BJ (cell line): ENCODE measurements at places on chromosomes 7 and 10.

GRCh38 chr7:50336894-50337703 is 32.6 kb downstream of the IKZF1 start:
- no peak for DNase-seq

- no peak for DNase-seq
Measured at GRCh38 chr10:17229717-17229966, 1.6 kb downstream of the VIM start.

DNA sequence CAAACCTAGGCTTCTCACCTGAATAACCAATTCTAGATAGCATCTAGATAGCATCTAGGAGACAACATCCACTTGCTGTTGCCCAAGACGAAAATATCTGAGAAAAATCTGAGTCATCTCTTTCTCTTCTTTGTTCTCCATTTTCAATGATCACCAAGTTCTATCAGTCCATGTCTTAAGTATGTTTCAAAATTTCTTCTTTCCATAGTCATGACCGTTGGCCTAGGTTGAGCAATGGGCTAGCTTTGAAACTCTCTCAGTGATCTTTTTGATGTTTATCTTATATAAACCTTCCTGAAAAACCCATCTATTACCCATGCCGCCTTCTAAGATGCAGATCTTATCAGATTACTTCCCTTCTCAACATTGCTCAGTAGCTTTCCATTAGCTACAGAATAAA is 23.4 kb upstream of the CASD1 start:
- no peak for DNase-seq

GRCh38 chr10:50396491-50397311 is 145.4 kb upstream of the ASAH2 start:
- DNase-seq, result no peak

DNA sequence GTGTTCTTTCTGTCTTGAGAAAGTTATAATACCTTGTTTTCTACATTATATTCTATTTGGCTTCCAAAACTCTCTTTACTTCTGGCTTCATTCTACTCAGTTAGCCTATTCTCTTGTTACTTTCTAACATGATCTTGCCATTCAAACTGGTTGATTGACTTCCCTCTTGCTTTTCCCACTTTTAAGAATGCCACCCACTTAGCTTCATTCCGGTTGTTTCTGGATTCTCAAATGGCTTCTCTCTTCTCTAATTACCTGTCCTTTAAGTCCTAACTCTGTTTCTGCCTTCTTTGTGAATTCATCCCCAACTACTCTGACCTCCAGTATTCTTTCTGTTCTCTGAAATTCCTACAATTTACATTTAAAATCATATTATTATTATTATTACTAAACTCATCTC is 52.0 kb downstream of the ANKIB1 start:
- DNase-seq, result no peak

GRCh38 chr7:124152859-124153692 is 120.2 kb upstream of the TMEM229A start:
- DNase-seq, result no peak

DNA sequence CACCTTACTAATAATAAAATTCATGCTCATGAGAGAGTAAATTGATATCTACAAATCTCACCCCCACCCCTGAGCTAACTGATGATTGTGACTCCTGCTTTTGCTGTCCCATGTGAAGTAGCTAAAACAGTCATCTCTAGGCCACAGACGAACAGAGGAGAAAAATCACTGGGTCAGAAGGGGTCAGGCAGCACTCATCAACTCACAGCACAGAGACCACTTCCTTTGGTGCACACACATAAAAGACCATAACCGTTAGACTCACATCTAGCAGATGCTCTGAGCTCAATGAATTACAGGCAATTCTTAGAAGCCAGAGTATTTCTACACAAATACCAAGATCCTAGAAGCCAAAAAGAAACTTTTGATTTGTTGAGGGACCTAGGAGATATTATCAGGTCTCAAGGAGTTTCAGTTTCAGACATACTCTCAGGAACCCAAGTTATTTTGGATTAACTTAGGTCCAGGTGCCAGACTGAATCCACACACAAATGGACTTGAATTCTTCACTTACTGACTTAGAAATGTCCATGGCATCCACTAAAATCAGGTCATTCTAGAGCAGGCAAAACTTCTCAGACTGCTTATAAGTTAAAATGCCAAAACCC is 65.0 kb upstream of the TES start:
- DNase-seq, result no peak

DNA sequence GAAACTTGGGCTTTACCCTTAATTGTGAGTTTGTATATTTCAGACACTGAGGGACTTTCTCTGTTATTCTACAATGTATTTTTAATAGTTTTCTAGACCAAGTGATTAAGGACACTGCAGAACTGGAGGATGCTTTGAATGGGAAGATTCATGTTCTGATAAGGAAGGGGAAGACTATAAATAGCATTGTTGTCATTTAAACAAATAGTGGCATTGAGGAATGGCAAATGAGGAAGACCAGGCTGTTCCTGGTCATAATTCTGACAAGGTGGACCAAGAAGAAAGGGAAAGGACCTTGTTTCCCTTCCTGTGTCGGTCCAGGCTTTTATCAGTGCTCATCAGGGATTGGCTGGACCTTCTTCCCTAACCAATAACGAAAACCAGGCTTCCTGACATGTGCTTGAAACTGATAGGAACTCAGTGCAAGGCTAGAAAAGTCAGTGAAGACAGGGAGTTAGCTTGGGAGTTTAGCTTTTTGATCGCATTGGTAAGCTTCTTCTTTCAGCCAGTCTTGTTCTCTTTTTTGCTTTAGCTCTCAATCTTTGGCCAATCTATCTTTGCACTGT is 116.2 kb downstream of the ITGA8 start:
- DNase-seq, result no peak

GRCh38 chr7:3725155-3726059 is 424.4 kb downstream of the SDK1 start:
- DNase-seq, result no peak

DNA sequence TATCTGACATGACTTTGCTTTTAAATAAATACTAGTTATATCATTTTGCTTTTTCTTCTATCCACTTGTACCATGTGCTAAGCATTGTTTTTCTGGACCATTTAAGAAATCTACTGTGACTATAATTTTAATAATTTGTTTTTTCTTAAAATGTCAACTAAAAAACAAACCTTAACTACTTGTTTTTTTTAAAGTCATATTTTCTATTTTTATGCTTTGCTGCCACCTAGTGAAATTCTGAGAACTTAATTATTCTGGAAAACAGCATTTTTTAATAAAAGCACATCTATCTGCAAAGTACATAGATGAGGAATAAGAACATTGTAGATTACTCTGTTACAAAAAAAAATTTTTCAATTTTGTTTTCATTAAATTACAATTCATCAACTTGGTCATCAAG is 47.4 kb downstream of the ORC5 start:
- no peak for DNase-seq

DNA sequence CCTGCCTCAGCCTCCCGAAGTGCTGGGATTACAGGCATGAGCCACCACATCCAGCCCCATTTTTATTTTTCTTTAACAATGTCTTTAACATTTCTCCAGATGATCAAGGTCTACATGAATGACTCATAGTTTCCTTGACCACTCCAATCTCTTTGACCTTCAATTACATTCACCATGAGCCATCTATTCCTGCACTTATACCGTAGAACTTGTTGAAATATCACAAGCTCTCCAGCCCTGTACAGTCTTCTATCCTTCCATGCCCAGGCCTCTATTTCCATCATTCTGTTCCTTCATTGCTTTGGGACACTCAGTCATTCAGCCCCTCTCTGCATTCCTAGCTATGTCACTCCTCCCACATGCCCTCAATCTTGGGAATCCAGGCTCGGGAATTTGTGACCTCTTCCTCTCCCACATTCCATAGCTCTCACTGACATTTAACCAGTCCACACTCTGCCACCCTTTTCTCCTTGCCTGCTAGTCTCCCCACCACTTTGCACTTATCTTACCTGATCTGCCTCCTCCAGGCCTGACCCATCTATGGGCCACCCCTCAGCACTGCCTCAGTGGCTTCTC is 151.8 kb upstream of the STK17A start:
- no peak for DNase-seq

DNA sequence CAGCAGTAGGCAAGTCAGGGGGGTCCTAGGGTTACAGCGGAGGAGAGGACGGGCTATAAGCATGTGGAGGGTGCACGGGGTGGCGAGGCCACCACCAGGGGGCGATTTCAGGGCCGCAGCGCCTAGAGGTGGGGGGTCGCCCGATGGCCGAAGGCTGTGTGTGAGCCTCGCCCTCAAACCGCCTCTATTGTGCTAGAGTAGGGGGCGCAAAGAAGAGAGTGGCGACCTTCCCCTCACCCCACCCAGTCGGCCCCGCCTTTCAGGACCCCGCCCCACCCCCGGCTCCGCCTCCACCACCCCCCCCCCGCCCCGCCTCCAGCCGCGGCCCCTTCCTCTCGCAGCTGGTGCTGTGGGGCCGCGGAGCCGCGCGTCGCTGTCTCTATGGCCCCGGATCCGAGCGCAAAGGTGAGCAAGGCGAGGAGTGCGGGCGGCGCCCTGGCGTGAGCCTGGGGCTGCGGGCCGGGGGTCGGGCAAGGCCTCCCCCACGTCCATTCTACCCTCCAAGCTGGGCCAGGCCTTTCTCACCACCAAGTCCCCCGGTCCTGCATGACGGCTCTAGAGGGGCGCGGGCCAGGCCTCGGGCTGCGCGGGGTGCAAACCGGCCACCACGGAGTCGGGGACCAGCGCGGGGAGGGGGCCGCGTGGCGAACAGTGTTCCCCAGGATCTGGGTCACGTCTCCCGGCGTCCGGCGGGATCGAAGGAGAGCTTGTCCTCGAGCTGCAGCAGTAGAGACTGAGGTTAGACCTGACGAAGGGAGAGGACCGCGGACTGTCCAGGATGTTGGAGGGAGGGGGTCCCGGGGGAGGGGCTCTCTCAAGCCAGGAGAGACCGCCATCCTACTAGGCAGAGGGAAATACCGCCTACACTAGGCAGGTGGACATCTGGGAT is at the start of gene SEMA4G:
SEMA4G (plus strand) TSS at position 318 of the 889 bp plus-strand sequence. CDS start 3,409 bp downstream, outside the sequence.
- DNase-seq, result no peak

- no peak for DNase-seq
Measured at GRCh38 chr7:45701701-45702510, 127.7 kb downstream of the ADCY1 start.

GRCh38 chr7:72538856-72539255 is 126.7 kb upstream of the CALN1 start:
- DNase-seq, result no peak

GRCh38 chr7:138276891-138277290 is 183.2 kb upstream of the TRIM24 start:
- DNase-seq, result no peak

DNA sequence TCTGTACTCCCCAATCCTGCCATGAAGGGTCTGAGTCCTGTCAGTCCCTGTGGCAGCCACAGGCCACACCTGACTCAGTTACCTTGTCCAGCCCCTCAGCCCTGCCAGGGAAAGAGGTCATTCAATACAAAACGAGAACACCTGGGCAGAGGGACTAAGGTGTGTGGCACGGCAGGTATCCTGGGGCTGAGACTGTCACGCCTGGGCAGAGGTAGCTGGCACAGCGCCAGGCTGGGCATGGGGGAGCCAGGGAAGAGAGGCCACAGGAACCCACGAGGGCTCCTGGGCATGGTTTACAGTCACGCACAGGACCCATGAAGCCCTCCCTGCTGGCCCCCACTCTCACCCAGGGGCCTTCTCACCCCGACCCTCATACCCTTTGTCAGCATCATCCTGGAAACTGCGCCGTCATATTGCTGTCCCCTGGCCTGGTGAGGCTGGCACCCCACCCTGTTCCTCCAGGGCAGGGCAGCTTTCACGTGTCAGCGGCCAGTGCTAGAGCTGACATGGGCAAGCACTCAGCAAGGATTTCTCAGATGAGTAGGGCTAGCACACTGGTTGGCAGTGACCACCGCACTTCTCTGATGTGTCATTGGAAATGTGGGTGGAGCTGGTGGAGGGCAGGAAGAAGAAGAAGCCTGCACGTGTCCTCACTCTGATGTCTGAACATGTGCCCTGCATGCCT is 42.7 kb downstream of the LRRC18 start:
- no peak for DNase-seq

DNA sequence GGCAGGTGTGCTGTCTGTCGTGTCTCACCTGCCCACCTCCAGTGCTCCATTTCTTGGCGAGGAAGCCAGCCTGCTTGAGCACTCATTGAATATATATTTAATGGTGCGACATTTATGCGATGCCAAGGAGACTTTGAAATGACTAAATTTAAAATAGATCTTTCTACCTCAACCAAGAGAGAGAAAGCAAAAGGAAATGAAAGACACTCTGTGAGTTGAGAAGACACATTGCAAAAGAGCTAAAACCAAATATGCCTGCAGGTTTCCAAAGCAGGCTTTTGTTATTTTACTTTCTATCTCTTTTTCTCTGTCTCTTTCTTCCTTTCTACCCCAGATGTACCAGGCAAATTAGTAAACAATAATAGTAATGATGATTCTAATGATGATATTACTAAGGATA is 53.6 kb upstream of the AOAH start:
- DNase-seq, result no peak

DNA sequence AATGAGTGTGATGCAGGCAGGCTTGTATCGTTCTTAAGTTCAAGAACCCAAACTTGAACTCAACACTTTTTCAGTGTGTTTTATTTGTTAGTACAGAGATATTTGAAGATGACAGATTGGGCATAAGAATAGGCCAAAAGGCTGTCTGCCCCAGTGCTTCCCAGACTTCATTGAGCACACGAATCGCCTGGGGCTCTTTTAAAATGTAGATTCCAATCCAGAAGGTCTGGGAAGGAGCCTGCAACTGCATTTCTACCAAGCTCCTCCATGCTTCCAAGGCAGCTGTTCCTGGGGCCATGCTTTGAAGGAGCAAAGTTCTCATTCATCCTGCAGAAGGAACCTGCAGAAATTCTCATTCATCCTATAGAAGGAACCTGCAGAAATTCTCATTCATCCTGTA is 114.5 kb upstream of the INSYN2A start:
- no peak for DNase-seq

GRCh38 chr10:79936625-79937615 is 12.0 kb downstream of the SFTPD start:
- no peak for DNase-seq

DNA sequence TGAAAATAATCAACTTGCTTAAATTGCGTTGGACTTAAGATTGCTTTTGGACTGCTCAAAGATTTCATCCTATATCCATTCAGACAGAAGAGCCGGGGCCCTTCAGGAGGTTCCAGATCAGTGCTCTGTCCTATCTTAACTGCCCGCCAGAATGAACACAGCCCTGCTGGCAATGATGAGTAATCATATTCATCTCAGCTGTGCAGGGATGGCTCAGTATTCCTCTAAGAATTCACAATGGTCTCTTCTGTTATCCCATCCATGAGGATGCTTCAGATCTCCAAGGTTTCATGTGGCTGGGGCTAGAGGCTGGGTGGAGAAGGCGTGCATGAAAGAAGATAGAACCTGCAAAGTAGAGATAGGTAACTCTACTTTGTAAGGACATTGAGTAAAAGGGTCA is 80.0 kb upstream of the NPVF start:
- no peak for DNase-seq

- DNase-seq, result no peak
Measured at GRCh38 chr7:98520356-98520951, 96.6 kb upstream of the NPTX2 start.
